ENCODE measurements at places on chromosomes 3 and 15.

DNA sequence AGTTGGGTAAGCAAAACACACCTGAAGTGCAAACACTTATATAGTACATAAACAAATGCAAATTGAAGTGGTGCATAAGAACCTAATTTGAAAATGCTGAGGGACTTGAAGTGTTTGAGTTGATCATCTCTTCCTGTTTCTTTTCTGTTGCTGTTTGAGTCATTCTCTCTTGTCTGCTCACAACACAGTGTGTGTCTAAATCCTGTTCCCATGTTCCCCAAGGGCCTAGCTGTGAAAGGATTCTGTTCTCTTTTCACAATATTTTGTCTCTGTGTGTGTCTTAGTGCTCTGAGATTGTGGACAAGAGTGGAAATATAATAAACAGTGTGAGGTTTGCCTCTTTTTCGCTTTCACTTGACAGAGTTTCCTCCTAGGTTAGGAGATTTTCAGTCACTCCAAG is 6.1 kb downstream of the CD96 start:
- no peak for DNase-seq

- peak; percentile 12 for DNase-seq
These were observed 107.6 kb upstream of the SEMA6D start for GRCh38 chr15:47609693-47610092.

DNA sequence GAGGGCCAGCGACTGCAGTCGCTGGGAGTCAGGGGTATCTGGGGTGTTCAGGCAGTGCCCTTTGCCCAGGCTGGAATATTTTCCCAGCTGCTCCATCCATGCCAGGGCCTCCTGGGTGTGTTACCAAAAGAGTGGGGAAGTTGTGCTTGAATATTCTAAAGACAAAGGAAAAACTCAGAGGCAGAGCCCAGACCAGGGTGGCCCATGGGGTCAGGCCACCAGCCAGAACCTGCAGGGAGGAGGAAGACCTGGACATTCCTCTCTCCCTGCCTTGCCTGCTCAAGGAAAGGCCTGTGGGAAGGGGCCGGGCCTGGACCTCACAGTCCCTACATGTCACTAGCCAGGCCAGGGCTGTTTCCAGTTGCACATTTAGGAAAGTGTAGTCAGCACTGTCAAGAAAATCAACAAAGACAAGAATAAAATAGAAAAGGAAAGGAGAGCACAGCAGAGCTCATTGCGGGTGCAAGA is 16.0 kb upstream of the KLF15 start:
- no peak for DNase-seq

DNA sequence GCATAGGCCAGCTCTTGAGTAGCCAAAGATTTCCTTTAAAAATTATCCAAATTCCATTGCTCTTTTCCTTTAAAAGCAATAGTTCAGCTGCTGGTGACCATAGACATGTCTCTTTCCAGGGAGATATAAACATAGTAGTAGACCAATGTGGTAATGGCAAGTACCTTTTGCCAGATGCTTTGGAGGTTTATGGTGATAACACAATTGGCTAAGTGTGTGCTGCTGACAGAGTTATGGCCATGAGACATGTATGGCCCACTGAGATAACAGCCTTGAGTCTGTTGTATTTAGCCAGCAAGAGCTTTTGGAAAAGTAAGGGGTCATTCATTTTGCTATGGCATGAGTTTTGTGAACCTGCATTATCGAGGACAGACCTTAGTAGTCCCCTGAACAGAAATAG is 1146.8 kb downstream of the TUSC7 start:
- no peak for DNase-seq

- no peak for DNase-seq
These were observed 665.0 kb upstream of the CBLB start for GRCh38 chr3:106533788-106534160.

GRCh38 chr3:62252438-62253157 is 120.8 kb downstream of the FEZF2 start:
- DNase-seq, result no peak

GRCh38 chr3:18188491-18188890 is 236.6 kb downstream of the SATB1 start:
- no peak for DNase-seq

DNA sequence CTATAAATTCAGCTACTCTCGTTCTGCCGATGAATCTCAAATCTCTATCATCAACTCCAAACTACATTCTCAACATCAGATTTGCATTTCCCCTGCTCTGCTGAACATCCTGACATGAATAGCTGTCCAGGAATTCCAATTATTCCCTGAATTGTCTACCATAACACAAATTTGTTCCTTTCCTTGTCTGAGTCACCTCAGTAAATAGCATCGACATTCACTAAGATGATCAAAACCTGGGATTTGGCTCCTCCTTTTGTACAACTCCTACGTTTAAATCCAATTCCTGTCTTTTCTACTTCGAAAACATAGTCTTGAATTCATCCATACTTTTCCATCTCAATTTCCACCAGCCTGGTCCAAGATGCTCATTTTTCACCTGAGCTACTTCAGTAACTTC is 107.0 kb downstream of the GREM1 start:
- DNase-seq, result no peak

DNA sequence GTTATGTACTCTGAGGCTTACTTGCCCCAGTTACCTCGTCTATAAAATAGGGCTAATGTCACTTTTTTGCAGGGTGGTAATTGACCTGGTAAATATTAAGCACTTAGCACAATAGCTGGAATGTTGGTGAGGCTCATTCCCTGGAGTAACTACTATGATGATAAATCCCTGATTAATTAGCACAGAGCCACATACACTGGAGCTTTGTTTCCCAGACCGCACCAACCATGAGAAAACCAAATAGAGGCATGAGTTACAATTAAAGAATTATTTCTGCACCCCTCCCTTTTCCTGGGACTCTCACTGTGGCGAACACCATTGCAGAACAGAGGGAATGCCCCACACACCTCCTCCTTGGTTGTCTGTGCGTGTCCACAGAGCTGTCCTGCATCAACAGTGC is 76.6 kb upstream of the CPOX start:
- no peak for DNase-seq

DNA sequence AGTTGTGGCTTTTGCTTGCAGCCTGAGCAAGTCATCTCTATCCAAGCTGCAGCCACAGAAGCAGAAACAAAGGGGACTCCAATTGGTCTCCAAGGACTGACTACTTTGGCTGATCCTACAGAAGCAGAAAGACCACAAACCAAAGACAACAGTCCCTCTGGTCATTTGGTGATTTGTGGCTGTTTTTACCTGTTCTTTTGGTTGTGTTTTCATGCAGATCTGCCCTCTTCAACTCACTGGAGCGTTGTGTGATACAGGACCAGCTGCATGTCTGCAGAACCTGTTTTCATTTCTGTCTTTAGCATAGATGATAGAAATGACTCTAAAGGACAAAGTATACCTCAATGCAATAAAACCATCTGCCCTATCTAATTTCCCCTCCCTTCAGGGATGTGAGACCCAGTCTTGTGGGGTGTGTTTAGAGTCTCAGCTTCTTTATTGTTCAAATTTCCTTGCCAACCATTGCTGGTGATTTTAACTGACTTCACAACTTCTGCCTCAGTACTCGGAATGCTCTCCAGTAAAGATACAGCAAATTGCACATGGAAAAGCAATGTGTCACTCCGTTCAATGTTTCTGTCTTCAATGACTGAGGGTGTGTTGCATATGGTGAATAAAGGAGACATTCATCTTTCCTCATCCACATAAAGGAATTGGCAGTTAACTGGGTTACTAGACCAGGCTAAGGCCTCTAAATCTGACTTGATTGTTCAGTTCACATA is 48.9 kb upstream of the SLC7A14 start:
- DNase-seq, result no peak
